KG1 (cell line): ENCODE measurements at places on chromosomes 3 and 15.

- no peak for DNase-seq
Observed at GRCh38 chr15:77479015-77479414, 58.3 kb downstream of the HMG20A start.

- no peak for DNase-seq
Observed at GRCh38 chr3:98885851-98886250, 15.6 kb downstream of the DCBLD2 start.

- no peak for DNase-seq
Observed at GRCh38 chr3:196994056-196994455, 25.4 kb upstream of the PIGZ start.

- no peak for DNase-seq
Observed at GRCh38 chr3:19264424-19264823, 116.1 kb downstream of the KCNH8 start.

DNA sequence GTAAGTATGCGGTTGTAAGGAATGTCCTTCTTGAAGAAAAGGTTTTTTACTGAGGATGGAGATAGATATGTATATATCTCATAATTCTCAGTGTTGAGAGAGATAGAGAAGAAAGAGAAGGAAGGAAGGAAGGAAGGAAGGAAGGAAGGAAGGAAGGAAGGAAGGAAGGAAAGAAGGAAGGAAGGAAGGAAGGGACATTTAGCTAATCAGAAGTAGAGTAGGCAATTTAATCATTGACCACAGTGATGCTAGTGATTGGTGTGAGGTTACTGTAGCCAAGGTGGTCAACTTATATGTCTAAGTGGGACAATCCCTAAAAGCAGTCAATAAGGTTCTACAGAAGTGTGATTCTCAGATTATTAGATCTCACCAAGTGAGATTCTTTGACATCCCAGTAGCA, 751.8 kb upstream of the CBLB start:
- DNase-seq = no peak

GRCh38 chr15:80990955-80991354, 1.3 kb upstream of the MESD start:
- no peak for DNase-seq

GRCh38 chr3:21170964-21171363, 580.0 kb downstream of the ZNF385D start:
- no peak for DNase-seq

- DNase-seq = no peak
Observed at GRCh38 chr3:150784747-150785125, 21.8 kb upstream of the SIAH2 start.

DNA sequence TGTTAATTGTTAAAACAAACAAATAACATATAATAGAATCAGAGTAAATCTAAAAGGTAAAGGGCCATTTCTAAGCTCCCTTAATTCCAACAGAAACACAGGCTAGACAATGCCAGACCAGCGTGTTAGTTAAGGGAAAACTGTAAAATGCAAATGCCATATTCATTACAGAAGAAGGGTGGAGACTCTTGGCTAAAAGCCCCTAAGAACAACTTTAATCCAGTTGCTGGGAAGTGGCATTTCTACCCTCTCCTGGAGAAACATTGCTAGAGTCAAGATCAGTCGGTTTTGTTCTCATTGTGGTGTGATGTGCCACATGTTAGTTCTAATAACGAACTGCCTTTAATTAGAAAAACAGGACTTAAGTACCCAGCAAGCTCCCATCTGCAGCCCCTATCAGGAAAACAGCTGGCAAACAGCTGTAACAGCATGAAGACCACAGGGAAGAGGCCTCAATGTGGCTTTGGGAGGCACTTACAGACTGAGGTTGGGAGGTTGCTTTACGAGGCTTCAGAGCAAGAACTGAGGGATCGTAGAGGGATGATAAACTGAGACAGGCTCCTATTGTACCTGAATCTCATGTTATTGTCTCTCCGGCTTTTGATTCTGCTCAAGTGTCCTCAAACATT, 1134.8 kb downstream of the ROBO1 start:
- DNase-seq = no peak

DNA sequence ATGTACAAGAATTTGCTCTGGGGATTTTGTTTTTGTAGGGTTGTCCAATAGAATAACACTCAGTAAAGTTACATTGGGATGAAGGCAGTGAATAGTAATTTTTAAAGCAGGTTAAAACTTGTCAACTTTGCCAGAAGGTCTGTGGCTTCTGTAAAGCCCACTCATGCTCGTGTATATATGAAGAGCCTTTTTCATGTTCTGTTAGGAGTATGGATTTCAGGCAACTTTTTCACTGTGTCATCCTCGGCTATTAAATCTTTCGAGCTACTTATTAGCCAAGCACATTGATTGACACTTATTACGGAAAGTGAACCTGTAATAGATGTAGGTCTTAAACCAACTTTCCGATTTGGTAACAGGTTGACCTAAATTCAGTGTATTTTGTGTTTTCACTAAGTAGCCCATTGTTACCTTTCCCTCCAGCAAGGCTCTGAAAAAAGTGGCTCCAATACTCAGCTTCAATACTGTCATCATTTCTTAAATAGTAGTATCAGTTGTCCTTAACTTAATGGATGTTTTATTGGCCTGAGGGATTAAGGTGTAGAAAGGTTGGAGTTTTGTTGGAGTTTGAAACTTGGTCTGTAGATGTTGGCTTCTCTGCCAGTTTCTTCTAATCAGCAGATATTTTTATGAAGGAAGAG, 1.7 kb downstream of the PAK2 start:
- peak; percentile 14 for DNase-seq

DNA sequence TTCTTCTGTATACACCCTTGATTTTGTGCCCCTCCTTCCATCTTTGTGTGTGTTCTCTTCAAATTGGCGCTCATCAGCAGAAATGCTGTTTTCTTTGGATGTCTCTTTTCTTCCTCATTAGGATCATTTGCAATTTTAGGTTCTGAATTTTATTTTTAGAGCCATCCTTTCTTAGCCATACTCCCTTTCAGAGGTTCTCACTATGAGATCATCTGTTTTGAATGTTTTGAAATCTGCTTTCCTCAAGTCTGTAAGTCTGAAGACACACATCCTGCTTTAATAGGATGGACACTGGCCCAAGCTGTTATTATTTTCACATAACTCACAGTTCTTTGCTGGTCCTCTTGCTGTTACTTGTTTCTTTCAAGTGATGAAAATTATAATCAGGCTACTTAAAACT, 124.8 kb downstream of the BDH1 start:
- DNase-seq = no peak

- DNase-seq = no peak
Observed at GRCh38 chr3:114902691-114903101, 244.4 kb downstream of the ZBTB20 start.

GRCh38 chr3:123559040-123559861, 25.6 kb downstream of the HACD2 start:
- DNase-seq = peak; percentile 44
